Left cardiac atrium (tissue), 4 donors: ENCODE measurements at places on chromosomes 6 and 20.

- no peak for DNase-seq
Observed at GRCh38 chr6:20058912-20059311, 153.4 kb downstream of the MBOAT1 start.

- DNase-seq, result no peak
Observed at GRCh38 chr20:13661070-13661685, 22.4 kb upstream of the TASP1 start.

DNA sequence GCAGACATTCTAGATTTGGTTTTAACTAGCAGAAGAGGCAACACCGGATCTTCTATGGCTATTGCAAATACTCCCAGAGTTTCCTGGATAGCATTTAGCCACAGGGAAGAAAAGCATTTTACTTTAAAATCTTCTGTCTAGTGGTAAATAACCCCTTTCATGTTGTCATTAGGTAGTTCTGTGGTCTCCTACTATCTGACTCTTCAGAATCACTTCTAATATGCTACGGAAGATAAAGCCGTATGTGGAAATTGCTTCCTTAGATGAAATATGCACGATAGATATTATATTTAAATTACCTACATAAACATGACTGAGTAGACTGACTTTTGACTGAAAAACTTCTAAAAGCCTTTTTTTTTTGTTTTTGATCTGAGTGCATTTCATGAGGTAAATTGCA lies 759 bp downstream of the CRISP3 start:
- DNase-seq, result no peak

DNA sequence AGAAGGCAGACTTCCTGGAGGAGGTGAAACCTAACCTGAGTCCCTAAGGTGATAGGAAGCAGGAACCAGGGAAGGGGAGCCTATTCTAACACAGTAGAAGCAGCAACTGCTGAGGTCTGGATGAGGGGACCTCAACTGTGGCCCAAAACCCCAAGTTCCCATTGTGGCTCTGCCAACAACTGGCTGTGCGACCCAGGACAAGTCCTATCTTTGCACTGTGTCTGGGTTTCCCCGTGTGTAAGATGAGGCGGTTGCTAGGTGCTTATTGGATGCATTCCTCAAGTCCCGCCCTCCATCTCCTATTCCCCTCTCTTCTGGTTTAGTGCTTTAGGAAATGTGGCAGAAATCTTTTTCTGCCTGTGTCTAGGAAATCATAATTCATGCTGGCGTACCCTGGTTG lies 52.2 kb upstream of the TTPAL start:
- no peak for DNase-seq

DNA sequence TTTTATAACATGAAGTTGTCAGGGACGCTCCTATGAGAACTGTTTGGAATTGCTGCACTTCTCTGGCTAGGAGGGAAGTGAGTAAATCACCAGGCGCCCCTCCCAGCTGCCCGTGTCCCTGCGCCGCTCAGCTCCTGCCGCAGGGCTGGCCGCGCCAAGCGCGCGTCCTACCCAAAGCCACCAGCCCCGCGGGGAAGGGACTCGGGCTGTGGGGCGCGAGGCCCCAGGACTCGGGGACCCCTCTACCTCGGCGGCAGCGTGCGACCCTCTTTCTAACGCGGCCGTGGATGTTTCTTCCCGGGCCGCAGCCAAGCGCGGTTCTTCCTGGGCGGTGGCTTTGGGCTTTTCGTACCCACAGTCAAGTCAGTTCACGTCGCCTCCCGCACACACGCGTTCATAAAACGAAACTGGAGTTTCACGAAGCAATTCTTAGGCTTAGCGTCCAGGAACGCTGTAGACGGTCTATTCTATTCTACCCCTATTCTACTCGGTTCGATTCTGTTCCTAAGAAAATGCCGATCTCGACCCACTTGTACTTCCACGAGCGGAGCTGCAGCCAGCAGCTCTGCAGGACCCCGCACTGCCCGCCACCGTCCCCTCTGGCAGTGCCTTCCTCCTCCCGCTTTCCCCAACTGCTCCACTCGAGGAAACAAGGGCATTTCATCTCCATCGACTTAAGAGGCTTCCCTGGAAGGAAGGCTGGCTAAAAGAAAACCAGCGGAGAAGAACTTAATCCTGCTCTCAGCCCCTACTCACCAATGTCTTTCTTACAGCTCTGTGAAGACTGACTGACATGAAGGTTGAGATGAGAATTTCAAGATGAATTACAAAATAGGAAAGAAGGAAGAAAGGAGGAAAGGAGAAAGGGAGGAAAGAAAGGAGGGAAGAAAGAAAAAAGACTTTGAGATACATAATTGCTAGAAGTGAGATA lies 15.4 kb downstream of the FOXC1 start:
- DNase-seq, result peak; percentile 65

DNA sequence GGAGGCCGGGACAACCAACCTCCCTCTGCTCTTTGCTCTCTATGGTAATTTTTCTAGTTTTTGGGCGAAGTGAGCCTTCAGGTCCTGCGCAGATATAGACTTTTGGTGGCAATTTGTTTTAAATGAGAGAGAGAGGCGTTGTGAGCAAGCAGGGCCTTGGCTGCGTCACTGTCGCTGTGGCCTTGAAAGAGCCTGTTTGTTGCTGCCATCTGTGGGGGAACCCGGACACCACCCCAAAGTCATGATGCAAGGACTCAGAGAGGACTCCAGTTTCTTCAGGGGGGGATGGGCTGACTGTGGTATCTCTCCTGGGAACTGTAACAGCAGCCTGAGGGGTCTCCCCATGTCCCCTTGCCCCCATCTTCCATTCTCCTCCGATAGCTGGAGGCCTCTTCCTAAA lies 462.7 kb upstream of the SULF2 start:
- no peak for DNase-seq

- no peak for DNase-seq
Observed at GRCh38 chr6:94349227-94349626, 929.9 kb upstream of the EPHA7 start.

DNA sequence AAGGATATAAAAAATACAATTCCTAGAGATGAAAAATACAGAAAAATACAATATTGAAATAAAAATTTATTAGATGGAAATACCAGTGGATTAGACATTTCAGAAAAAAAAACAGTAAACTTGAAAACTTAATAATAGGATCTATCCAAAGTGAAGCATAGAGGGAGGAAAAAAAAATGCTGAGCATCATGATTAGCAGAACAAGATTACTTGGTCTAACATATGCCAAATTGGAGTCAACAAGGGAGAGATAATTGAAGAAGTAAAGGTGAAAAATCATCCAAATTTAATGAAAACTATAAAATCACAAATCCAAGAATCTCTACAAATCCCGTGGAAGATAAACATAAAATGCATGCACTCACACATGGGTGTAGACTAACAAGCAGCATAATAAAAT lies 166.2 kb upstream of the BMP5 start:
- no peak for DNase-seq

DNA sequence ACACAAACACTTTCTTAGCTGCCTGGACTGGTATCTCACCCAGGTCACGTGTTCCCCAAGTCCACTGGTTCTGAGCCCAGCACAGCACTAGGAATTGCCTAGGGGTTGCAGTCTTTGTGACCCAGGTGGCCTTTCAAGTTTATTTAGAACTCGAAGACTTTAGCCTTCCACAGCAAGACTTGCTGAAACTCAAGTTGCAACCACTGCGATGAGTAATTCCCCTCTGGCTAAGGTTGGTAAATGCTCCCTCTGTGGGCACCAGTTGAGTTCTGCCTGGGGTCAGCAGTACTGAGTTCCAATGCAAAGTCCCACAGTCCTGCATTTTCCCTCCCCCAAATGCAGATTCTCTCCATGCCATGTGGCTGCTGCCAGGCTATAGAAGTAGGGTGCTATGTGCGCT lies 77.6 kb upstream of the MOCS1 start:
- DNase-seq, result no peak

- DNase-seq, result no peak
Observed at GRCh38 chr20:46303176-46303956, 4.9 kb downstream of the CDH22 start.

GRCh38 chr20:25699914-25700313 lies 3.3 kb upstream of the ZNF337 start:
- DNase-seq, result no peak

- no peak for DNase-seq
Observed at GRCh38 chr6:18334251-18334650, 52.9 kb upstream of the RNF144B start.

DNA sequence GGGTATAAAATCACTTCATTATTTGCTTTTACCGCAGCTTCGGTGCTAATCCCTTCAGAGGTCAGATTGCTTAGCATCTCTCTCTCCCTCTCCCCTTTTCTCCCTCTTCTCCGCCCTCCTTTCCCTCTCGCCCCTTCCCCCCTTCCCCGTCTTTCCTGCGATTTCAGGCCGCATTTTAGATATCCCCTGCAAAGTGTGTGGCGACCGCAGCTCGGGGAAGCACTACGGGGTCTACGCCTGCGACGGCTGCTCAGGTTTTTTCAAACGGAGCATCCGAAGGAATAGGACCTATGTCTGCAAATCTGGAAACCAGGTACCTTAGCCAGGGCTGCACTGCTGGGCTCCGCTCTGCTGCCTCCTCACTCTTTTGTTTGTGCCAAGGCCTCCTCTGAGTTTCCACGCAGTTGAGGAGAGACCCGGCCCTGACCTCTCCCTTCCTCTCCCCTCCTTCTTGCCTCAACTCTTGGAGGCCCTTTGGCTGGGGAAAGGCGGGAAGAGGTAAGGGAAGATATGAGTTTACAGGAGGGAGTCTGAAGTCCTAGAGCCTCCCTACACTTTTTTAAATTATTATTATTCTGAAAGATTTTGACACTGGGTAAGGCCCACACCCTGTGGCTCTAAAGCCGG lies 5.6 kb downstream of the NR2E1 start:
- no peak for DNase-seq
